HTR-8/SVneo (cell line): ENCODE measurements at places on chromosomes 11 and 22.

- DNase-seq: no peak
These were observed 2.3 kb upstream of the C1QTNF6 start for GRCh38 chr22:37190262-37190780.

DNA sequence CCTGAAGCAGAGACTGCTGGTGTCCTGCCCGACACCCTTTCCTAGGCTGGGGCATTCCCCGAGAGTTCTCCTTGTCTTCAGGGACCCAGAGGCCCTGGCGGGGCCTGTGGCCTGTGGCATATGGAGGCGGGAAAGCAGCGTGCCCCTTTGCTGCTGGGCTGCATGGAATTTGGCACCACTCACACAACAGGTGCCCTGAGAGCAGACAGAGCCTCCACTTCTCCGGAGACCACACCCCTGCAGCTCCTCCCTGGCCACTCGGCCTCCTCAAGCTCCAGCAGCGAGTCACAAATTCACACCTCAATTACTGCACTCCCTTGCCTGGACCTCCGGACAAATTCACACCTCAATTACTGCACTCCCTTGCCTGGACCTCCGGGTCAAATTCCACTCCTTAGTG is 1375.2 kb downstream of the TBC1D22A start:
- no peak for DNase-seq

DNA sequence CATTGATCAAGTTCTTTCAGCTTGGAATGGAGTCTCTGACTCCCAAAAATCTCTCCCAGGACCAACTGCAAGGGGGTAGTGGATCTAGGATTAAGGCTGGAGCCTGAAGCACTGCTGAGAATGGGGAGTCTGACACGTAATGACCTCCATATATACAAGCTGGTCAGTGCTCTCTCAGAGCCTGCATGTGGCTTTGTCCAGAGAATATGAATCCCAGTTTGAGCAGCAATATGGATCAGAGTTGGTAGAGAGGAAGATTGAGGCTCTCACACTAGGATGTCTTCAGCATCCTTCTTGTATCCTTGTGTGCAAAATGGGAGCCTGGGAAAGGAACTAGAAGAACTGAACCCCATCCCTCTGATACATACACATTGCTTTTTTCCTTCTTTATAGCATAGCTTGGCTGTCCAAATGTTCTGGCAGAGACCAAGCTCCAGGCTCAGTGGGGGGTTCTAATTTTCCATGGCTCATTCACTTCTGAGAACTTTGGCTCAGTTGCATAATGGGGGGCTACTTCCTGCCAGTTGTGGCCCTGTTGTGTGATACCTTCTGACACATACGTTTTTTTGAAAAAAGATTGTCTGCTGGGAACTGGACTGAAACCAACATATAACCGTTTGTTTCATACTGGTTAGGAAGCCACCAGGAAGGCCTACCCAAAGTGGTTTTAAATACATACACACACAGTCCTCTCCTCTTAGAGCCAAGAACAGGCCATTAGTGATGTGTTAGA is 138.2 kb downstream of the ETS1 start:
- no peak for DNase-seq

GRCh38 chr22:21942407-21943343 is 10.0 kb downstream of the PPM1F start:
- peak; percentile 58 for DNase-seq

DNA sequence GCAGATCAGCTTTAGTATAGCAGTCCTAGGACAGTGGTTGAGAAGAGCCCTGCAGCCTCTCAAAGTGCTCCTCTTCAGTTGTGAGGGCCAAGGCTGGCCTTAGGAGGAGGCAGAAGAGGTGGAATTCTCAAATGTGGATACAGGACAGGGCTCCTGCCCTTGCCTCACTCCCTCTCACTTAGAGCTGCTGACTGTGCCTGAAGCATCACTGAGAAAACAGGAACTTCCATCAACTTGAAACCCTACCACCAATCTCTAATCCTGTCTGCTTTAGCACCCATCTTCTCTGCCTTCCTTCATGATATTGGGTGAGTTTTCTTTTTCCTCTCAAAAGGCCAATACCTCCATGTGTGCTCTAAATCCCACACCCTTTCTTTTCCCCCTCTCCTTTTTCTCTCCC is 14.4 kb upstream of the UCP3 start:
- DNase-seq: no peak
